Vagina (tissue), 2 donors: ENCODE measurements at places on chromosomes 3 and 15.

DNA sequence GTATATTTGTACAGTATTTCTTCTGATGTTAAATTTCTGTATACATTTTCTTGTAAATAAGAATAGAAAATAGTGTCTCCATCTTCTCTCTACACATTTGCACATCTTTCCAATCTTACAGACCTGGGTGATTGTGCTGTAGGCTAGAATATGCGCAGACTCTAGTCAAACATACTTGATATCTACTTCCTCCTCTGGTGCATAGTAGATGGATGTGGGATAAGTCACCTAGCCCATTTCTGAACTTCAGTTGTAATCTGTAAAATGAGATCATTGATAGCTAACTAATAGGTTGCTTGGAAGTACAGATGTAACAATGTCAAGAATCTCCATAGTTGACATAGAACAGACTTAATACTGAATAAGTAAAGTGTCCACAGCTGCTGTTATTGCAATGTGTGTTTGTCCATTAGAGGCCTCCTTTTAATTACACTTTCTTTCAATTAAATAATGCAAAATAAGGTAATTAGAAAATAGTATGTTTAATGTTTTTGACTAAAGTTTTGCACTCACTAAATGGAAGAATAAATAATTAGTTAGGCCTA is 46.7 kb downstream of the ALCAM start:
- no peak overlapping the region for H3K4me3 ChIP-seq
- H3K27ac ChIP-seq, result no peak overlapping the region
- no peak for DNase-seq
- H3K27me3 ChIP-seq, result no peaks in the 10 kb centered on the region

- peak; percentile 79 for DNase-seq
- H3K4me1 ChIP-seq, result no peaks in the 10 kb centered on the region
- H3K27me3 ChIP-seq, result no peaks in the 10 kb centered on the region
- H3K27ac ChIP-seq, result no peak overlapping the region
- no peaks in the 10 kb centered on the region for H3K36me3 ChIP-seq
- H3K4me3 ChIP-seq, result no peak overlapping the region
Measured at GRCh38 chr15:100785181-100786138, 94.2 kb upstream of the ALDH1A3 start.

- no peaks in the 10 kb centered on the region for H3K27me3 ChIP-seq
- no peaks in the 10 kb centered on the region for H3K36me3 ChIP-seq
- H3K4me3 ChIP-seq, result no peak overlapping the region
- DNase-seq, result no peak
- H3K4me1 ChIP-seq, result no peaks in the 10 kb centered on the region
- H3K27ac ChIP-seq, result no peak overlapping the region
Measured at GRCh38 chr3:142828703-142829305, 60.1 kb downstream of the PCOLCE2 start.

DNA sequence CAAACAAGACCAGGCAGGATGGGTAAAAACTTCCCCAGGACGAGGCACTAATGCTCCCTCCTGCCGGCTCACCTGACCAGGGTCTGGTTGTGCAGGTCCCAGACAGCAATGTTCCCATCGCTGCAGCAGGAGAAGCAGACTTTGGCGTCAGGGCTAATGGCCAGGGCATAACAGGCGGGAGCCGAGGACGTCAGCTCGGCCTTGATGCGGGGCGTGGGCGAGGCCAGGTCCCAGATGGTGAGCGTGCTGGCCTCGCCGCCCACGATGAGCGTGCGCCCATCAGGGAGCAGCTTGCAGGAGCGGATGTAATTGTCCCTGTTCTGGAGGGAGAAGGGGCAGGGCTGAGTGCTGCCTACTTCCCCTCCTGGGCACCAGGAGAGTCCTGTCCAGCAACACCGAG is 43.4 kb downstream of the TLE3 start:
- H3K36me3 ChIP-seq, result peaks cover 96% of the 10 kb centered on the region
- no peaks in the 10 kb centered on the region for H3K4me1 ChIP-seq
- no peak overlapping the region for H3K4me3 ChIP-seq
- H3K27me3 ChIP-seq, result no peaks in the 10 kb centered on the region

GRCh38 chr3:81823882-81824395 is 62.5 kb upstream of the GBE1 start:
- no peak for DNase-seq
- no peak overlapping the region for H3K27ac ChIP-seq
- no peaks in the 10 kb centered on the region for H3K4me1 ChIP-seq
- no peaks in the 10 kb centered on the region for H3K27me3 ChIP-seq

DNA sequence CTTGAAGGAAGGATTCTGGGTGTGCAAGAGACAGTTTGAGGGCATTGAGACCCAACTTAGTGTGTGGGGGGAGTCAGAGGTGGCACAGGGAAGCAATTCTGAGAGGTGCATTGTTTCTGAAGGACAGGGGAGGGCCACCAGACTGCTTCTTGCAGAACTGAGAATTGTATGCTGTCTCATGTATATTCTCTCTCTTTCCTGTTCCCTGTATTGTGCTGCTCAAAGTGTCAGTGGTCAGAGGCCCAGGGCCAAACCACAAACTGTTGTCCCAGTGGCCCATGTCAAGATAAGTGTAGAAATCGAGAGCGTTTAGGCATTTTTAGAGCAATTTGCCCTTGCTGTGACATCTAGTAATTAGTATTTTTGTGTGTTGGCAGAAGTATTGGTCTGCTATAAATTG is 567.1 kb downstream of the EDEM1 start:
- no peaks in the 10 kb centered on the region for H3K27me3 ChIP-seq
- H3K4me1 ChIP-seq, result peaks cover 5% of the 10 kb centered on the region
- no peak overlapping the region for H3K4me3 ChIP-seq
- no peak overlapping the region for H3K27ac ChIP-seq
- no peak for DNase-seq

DNA sequence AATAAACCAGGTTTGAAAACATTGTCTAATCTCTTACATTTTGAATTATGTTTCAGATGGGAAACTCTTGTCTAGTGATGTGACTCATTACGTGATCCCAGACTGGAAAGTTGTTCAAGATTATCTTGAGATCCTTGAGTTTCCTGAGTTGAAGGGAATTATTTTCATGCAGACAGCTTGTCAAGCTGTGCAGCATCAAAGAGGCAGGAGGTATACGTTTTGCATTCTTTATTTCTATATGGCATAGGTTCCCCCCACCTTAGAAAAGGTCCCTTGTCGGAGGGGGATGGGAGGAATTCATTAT is 1.5 kb downstream of the DIS3L start:
- peaks cover 42% of the 10 kb centered on the region for H3K4me1 ChIP-seq
- H3K27me3 ChIP-seq, result no peaks in the 10 kb centered on the region
- no peaks in the 10 kb centered on the region for H3K36me3 ChIP-seq
- peak overlapping the region; percentile 65 for H3K4me3 ChIP-seq
- peak overlapping the region; percentile 91 for H3K27ac ChIP-seq

DNA sequence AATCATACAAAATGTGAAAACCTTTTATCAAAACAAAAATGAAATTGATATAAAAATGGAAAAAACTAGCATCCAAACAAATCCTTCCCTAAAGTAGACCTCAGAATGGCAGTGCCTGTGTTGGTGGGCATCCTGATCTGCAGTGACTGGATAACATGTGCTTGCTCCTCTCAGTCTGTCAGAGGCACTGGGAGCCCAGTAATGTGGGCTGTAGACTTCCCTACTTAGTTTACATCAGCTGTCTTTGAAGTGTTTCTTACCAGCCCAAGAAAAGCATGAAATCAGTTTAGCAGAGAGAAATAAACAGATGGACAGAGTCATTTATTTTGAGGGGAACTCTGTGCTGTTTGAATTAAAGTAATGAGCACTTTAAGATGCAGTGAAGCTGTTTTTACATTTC is 37.8 kb upstream of the RORA start:
- H3K4me3 ChIP-seq, result no peak overlapping the region
- H3K27me3 ChIP-seq, result no peaks in the 10 kb centered on the region
- DNase-seq, result no peak
- H3K4me1 ChIP-seq, result no peaks in the 10 kb centered on the region
- no peak overlapping the region for H3K27ac ChIP-seq

- no peaks in the 10 kb centered on the region for H3K4me1 ChIP-seq
- H3K27me3 ChIP-seq, result no peaks in the 10 kb centered on the region
- no peaks in the 10 kb centered on the region for H3K36me3 ChIP-seq
- DNase-seq, result no peak
Measured at GRCh38 chr3:5116538-5116937, 5.6 kb upstream of the ARL8B start.

DNA sequence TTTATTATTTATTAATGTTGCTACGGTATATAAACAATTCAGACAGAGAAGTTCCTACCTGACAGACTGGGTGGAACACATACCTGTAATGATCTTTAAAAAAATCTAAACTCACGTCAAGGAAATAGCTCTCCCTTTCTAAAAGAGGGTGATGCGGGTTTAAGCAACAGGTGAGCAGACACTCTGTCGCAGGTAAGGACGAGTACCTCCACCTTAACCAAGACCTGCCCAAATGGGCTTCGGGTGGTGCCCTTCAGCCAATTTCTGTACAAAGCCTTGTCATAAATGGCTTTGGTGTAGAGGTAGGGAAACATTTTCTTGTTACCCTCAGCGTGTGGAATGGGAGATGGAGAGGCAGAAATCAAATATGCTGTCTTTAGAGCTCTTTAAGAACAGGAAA is 67.0 kb downstream of the CHSY1 start:
- no peak overlapping the region for H3K27ac ChIP-seq
- peaks cover 71% of the 10 kb centered on the region for H3K4me1 ChIP-seq
- H3K4me3 ChIP-seq, result no peak overlapping the region
- H3K36me3 ChIP-seq, result no peaks in the 10 kb centered on the region
- DNase-seq, result no peak

- no peak for DNase-seq
- H3K27ac ChIP-seq, result peak within 1 kb of the TSS; percentile 84
- H3K36me3 ChIP-seq, result no peaks in the 10 kb centered on the region
Measured at GRCh38 chr3:71725271-71725991, at the start of gene EIF4E3. Gene EIF4E3, minus strand, starts transcription at chr3:71725402. Its CDS starts 35 bp downstream, at chr3:71725367.

GRCh38 chr15:98719137-98719740 is 70.9 kb downstream of the IGF1R start:
- H3K36me3 ChIP-seq, result no peaks in the 10 kb centered on the region
- no peak overlapping the region for H3K27ac ChIP-seq
- peaks cover 84% of the 10 kb centered on the region for H3K4me1 ChIP-seq
- no peak for DNase-seq
- no peak overlapping the region for H3K4me3 ChIP-seq

DNA sequence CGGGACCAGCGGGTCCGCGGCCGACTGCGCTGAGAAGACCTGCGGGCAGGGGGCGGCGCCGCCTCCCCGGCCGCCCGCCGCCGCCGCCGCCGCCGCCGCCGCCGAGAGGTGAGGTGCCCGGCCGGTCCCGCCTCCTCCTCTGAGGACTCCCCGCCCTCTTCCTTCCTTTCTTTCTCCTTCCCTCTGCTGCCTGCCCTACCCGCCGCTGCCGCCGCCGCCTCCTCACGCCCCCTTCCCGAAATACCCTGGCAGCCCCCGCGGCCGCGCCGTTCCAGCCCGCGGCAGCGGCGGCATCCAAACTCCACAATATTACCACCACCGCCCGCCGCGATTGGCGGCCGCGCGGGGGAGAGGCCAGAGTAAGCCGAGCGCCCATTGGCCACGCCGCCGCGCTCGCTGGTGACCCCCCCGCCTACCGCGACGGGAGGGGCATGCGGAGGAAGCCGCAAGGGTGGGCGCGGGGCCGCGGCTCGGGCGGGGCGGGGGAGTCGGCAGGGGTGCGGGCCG is 61.8 kb upstream of the ANKRD28 start:
- H3K36me3 ChIP-seq, result no peaks in the 10 kb centered on the region
- H3K27ac ChIP-seq, result peak overlapping the region; percentile 81
- peak overlapping the region; percentile 98 for H3K4me3 ChIP-seq
- peaks cover 20% of the 10 kb centered on the region for H3K4me1 ChIP-seq
- DNase-seq, result no peak

DNA sequence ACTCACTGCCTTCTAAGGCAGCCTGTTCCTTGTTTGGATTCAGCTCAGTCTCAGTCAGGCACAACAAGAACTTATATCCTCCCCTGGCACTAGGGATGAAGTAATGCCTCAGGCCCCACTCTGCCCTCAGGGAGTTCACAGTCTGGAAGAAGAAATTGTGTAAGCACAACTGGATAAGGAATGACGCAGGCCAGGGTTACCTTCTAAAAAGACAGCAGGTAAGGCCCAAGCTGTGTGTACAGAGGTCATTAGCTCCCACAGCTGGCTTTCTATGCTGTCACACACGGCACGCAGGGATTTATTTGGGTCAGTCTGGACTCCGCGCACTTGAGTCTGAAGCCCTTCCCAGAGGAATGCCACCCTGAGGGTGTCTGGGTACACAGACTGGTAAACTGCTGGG is 82.9 kb downstream of the IQSEC1 start:
- H3K4me1 ChIP-seq, result peaks cover 26% of the 10 kb centered on the region
- no peak overlapping the region for H3K4me3 ChIP-seq
- no peaks in the 10 kb centered on the region for H3K36me3 ChIP-seq
- DNase-seq, result no peak

DNA sequence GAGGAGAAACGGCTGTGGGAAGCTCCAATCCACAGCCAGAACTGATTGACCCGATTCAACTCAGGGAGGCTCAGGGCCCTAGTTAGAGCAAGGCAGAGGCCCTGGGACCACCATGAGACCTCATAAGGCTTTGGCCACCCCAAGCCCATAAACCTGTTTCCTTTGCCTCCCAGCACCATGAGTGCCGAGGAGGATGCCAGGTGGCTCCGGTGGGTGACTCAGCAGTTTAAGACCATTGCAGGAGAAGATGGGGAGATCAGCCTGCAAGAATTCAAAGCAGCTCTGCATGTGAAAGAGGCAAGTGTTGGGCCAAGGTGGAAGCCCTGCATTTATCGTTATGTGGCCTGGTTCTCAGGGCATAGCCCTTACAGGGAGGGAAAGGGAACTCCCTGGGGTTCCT is 11.9 kb downstream of the NOX5 start:
- no peaks in the 10 kb centered on the region for H3K36me3 ChIP-seq
- no peak for DNase-seq
- no peak overlapping the region for H3K27ac ChIP-seq
- no peak overlapping the region for H3K4me3 ChIP-seq
- no peaks in the 10 kb centered on the region for H3K27me3 ChIP-seq

GRCh38 chr15:88802250-88802990 is 816 bp upstream of the ACAN start:
- no peak overlapping the region for H3K27ac ChIP-seq
- no peak for DNase-seq
- no peaks in the 10 kb centered on the region for H3K27me3 ChIP-seq
- H3K4me1 ChIP-seq, result peaks cover 6% of the 10 kb centered on the region
- no peaks in the 10 kb centered on the region for H3K36me3 ChIP-seq
- H3K4me3 ChIP-seq, result peak overlapping the region; percentile 15

GRCh38 chr3:62236016-62236415 is 137.3 kb downstream of the FEZF2 start:
- no peak overlapping the region for H3K4me3 ChIP-seq
- no peaks in the 10 kb centered on the region for H3K27me3 ChIP-seq
- H3K36me3 ChIP-seq, result no peaks in the 10 kb centered on the region
- H3K27ac ChIP-seq, result no peak overlapping the region

GRCh38 chr15:64774629-64775493 is 528 bp downstream of the RBPMS2 start:
- no peaks in the 10 kb centered on the region for H3K27me3 ChIP-seq
- H3K4me3 ChIP-seq, result peak overlapping the region; percentile 89
- H3K4me1 ChIP-seq, result peaks cover 14% of the 10 kb centered on the region
- no peaks in the 10 kb centered on the region for H3K36me3 ChIP-seq

GRCh38 chr3:20047341-20047779 is 7.1 kb downstream of the KAT2B start:
- peaks cover 89% of the 10 kb centered on the region for H3K4me1 ChIP-seq
- no peaks in the 10 kb centered on the region for H3K36me3 ChIP-seq
- H3K4me3 ChIP-seq, result no peak overlapping the region
- peak overlapping the region; percentile 75 for H3K27ac ChIP-seq
- DNase-seq, result no peak

GRCh38 chr3:173340626-173341025 is 56.9 kb upstream of the NLGN1 start:
- no peak overlapping the region for H3K4me3 ChIP-seq
- no peaks in the 10 kb centered on the region for H3K4me1 ChIP-seq
- H3K27ac ChIP-seq, result no peak overlapping the region
- no peak for DNase-seq
- no peaks in the 10 kb centered on the region for H3K36me3 ChIP-seq
